ENCODE measurements at places on chromosomes 7 and 10.

DNA sequence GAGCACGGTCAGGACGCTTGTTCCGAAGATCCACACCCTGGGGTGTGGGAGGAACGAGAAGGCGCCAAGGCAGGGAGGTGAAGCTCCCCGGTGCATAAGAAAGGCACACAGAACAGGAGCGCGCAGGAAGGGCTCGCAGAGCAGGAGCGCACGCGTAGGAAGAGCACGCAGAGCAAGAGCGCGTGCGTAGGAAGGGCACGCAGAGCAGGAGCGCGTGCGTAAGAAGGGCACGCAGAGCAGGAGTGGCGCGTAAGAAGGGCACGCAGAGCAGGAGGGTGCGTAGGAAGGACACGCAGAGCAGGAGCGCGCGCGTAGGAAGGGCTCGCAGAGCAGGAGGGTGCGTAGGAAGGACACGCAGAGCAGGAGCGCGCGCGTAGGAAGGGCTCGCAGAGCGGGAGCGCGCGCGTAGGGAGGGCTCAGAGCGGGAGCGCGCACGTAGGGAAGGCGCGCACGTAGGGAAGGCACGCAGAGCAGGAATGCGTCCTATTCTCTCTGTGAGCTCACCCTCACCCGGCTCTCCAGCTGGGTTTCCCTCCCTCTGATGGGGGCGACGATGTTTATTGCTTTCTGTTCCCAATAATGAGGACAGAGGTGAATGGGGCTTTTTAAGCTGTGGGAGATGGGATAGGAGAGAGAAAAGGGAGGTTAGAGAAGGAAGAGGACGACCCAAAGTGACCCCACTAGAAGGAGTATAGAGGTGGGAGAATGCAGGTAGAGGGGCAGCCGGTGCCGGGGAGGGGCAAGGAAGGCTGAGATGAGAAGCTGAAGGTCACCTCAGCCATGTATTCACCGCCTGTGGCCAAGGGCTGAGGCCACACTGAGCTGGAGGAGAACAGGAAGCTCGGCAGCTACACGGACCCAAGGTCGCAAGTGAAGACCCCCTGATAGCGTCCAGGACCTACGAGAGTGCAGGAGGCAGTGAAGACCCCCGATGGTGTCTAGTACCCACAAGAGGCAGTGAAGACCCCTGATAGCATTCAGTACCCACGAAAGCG, 423.2 kb downstream of the PTPRN2 start:
- DNase-seq, result no peak

GRCh38 chr10:89588671-89589070, 53.3 kb upstream of the SLC16A12 start:
- no peak for DNase-seq

DNA sequence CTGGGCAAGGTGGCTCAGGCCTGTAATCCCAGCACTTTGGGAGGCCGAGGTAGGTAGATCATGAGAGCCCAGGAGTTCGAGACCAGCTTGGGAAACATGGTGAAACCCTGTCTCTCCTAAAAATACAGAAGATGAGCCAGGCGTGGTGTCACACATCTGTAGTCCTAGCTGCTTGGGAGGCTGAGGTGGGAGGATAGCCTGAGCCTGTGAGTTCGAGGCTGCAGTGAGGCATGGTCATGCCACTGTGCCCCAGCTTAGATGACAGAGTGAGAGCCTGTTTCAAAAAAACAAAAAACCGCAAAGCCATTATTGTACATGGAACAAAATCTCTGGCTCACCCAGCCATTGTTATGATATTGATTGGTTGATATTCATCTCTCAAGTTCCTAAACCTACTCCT, 53.7 kb downstream of the KMT2E start:
- no peak for DNase-seq

DNA sequence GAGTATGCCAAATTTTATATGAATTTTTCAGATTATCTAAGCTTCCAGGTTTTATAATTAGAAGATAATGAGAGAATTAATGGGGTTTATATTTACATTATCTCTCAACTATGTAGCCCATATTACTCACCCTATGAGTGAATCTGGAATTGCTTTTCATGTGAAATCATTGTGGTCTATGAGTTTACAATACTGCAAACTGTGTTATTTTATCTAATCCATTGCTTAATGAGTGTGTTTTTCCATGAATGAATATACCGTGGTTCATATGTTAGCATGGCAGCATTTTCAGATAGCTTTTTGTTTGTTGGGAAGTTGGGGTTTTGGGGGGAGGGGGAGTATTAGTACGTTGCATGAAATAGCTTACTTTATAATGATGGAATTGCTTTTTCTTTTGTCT, 44.5 kb downstream of the FGFBP3 start:
- DNase-seq, result no peak

GRCh38 chr10:110777017-110777416, 94.7 kb upstream of the PDCD4 start:
- DNase-seq, result no peak

- no peak for DNase-seq
These were observed 131.0 kb downstream of the RPS24 start for GRCh38 chr10:78164702-78165101.

DNA sequence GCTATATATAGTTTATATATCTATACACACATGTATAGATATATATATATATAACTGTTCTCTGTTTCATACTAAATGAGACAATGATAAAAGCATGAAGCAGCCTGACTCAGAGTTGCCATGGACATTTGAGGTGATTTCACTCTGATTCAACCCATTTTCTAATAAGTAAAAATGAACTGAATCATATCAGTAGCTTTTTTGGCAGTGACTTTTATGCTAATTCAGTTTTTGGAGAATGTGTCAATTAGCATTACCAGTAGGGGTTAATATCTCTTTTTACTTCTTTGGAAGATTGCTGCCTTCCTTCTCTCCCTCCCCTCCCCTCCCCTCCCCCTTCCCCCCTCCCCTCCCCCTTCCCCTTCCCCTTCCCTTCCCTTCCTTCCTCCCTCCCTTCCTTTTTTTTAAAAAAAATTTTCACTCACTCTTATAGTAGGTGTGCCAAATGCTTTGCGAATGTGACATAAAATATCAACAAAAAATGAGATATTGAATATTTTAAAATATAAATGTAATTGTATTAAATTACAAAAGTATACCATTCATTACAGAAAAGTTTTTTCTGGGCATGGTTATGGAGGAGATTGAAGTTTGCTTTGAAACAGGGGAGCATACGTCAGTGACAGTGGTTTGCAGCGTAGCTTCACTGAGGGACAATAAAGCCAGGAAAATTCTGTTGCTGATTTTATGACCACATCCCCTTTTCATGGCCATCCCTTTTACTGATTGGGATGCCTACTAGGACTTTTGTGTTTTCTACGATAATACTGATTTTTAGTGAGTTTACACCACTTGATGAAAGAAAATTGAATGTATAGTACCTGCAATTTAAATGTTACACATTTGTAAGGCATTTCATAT, 64.0 kb upstream of the KLF6 start:
- no peak for DNase-seq

- no peak for DNase-seq
These were observed 1.9 kb downstream of the SYPL1 start for GRCh38 chr7:106110238-106110560.

GRCh38 chr10:36475746-36476145, 649.7 kb upstream of the ANKRD30A start:
- no peak for DNase-seq

- DNase-seq, result no peak
These were observed 1.1 kb downstream of the FAM237B start for GRCh38 chr7:90320014-90320413.

- no peak for DNase-seq
These were observed 373.1 kb downstream of the DPP6 start for GRCh38 chr7:154425271-154425670.

- DNase-seq, result no peak
These were observed 186.4 kb downstream of the MGMT start for GRCh38 chr10:129653428-129653827.

- DNase-seq, result no peak
These were observed 24.9 kb downstream of the CYP17A1 start for GRCh38 chr10:102812231-102812876.

GRCh38 chr10:88465765-88466164, 117.4 kb downstream of the RNLS start:
- DNase-seq, result no peak

- no peak for DNase-seq
These were observed 139.0 kb downstream of the CNTNAP2 start for GRCh38 chr7:146255609-146256008.
